ENCODE measurements at places on chromosomes 1 and 21.
A peak's percentile ranks its signal among the peaks of the same experiment; 100 is the strongest.

- no peak for DNase-seq
Measured at GRCh38 chr1:183236158-183236725, 50.2 kb downstream of the LAMC2 start.

- no peak for DNase-seq
Measured at GRCh38 chr21:16418226-16418625, 688.4 kb downstream of the USP25 start.

- DNase-seq, result no peak
Measured at GRCh38 chr21:46636550-46637285, 1.2 kb downstream of the PRMT2 start.

DNA sequence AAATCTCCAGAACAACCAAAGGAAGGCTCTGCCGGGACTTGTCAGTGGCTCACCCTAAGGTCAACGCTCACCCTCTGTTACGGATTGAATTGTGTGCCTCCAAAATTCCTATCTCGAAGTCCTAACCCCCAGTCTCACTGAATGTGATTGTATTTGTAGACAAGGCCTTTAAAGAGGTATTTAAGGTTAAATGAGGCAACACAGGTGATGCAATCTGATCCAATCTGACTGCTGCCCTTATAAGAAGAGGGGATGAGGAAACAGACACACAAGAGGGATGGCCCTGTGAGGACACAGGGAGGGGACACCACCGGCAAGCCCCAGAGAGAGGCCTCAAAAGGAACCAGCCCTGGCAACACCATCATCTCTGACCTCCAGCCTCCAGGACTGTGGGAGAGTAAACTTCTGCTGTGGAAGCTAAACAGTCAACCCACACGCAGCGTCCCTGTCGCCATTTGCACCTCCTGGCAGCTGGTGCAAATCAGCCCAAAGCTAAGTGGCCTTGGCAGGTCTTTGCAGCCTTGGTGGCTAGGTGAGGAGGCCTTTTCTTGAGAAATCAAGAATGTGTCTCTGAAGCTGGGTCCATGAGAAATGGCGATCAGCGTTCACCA, 24.2 kb downstream of the UBASH3A start:
- no peak for DNase-seq

GRCh38 chr1:55987491-55988249, 591.7 kb downstream of the PLPP3 start:
- no peak for DNase-seq

GRCh38 chr21:29102791-29103257, 27.6 kb upstream of the MAP3K7CL start:
- no peak for DNase-seq

DNA sequence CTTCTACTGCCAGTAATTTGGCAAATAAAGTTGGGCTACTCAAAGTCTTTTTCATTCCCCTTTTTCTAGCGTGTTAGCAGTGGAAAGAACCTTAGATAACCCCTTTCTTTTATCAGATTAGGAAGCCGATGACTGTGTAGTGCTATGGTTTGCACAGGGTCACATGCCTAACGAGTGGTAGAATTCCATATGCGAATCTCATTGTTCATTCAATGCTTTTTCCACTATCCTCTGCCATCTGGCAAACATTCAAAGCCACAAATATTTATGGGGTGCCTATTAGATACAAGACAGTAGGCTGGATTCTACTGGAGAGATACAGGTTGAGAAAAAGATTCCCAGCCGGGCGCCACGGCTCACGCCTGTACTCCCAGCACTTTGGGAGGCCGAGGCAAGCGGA, 14.9 kb upstream of the IER5 start:
- no peak for DNase-seq

GRCh38 chr1:109529881-109530456, 9.7 kb upstream of the GPR61 start:
- no peak for DNase-seq

DNA sequence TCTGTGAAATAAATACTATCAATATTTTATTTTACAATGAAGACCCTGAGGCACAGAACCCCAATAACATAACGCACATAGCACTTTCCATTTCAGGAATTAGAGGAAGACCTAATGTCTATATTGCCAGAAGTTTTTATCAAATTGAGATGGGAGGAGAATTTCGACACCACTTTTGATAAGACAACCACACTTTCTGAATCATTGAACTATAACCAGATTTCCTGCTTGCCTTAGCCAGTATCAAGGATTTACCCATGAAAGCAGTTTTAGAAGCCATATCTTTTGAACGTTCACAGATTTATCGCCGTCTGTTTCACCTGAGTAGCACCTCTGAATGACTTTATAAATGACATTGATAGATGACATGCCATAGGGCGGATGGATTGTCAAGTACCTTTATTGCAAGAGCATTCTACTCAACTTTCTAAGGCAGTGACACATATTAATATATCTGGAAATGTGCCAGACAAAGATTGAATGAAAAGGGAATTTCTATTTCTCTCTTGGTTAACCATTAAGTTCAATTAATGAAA, 768.4 kb downstream of the LTN1 start:
- DNase-seq, result no peak

GRCh38 chr21:40795313-40795712, 51.6 kb downstream of the DSCAM start:
- no peak for DNase-seq

DNA sequence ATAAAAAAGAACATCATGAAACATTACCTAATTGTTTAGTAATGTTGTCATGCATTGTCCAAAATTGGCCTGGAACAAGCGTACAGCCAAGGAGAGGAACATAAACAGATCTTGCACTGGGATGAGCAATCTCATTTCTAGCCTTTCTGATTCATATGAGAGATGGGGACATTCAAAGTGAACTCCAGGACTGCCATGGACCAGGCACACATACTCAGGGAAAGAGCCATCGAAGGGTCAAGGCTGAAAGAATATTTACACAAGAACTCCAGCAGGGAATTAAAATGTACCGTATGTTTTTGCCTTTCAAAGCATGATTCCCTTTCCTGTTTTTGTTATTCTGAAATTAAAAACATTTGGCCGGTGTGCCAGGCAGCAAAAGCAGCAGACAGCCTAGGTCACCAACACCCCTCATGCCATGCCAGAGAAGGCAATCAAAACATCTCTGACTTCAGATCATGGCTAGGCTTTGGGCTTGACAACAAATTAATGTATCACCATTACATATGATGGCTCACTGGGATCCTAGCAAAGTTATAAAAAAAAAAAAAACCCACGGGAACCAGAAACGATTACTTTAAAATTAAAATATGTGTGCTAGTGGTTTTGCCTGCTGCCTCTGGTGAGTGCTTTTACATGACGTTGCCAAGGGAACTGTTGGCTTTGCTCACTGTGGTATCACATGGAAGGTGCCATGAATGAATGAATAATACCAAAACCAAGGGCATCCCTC, 159.8 kb downstream of the TGFBR3 start:
- DNase-seq, result no peak

DNA sequence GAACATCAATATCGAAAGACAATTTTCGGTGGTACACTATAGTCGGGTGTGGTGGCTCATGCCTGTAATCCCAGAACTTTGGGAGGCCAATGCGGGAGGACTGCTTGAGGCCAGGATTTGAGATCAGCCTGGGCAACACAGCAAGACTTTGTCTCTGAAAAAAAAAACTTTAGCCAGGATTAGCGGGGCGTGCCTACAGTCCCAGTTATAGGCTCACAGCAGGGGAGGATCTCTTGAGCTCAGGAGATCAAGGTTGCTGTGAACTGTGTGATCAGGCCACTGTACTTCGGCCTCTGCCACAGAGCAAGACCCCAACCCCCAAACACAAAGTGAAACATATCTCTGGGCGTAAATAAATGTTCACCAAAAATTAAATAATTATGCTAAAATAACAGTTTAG, 1.6 kb downstream of the TADA1 start:
- no peak for DNase-seq

GRCh38 chr1:73862355-73862754, 335.6 kb downstream of the LRRIQ3 start:
- DNase-seq, result no peak

DNA sequence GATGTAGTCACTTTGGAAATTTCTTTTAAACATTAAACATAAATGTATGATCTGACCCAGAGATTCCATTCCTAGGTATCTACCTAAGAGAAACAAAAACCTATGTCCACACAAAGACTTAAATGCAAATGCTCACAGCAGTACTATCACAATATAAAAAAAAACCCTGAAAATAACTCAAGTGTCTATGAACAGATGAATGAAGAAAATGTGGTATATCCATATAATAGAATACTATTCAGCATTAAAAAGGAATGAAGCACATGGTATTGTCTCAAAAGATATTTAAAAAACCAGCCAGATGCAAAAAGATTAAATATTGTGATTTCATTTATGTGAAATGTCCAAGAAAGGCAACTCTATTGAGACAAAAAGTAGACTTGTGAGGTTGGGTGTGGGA, 48.3 kb downstream of the ADSS2 start:
- DNase-seq, result no peak

DNA sequence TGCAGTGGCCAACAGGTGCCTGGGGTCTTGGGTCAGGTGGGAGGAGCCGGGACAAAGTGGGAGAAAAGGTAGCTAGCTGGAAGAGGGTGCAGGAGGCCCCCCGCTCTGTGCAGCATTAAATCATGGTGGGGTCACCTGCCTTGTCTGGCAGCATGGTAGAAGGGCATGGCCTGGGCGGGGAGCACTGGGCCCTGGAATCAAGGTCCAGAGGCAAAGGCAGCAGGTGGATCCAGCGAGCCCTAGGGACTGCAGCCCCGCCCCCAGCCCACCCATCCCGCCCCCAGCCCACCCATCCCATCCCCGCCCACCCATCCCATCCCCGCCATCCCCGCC, 16.7 kb upstream of the TTLL10 start:
- peak; percentile 58 for DNase-seq

DNA sequence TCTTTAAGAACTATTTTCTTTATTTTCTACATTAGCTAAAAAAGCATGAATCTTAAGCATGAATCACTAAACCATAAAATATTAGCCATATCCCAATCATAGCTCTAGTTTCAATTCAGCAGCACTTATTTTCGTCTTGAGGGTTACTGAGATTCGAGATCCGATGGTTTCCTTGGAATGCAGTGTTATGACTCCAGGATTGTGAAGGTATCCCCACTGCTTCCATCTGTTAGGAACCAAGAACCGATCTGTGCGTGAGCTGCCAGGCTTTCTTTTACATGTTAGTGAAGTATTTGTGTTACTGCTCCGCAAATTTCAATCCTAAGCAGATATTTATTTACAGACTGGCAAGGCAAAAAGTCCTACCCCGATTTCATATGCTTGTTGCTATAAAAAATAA, 18.8 kb downstream of the TNFRSF9 start:
- no peak for DNase-seq

GRCh38 chr1:5972198-5972520, 20.1 kb downstream of the NPHP4 start:
- DNase-seq, result no peak

DNA sequence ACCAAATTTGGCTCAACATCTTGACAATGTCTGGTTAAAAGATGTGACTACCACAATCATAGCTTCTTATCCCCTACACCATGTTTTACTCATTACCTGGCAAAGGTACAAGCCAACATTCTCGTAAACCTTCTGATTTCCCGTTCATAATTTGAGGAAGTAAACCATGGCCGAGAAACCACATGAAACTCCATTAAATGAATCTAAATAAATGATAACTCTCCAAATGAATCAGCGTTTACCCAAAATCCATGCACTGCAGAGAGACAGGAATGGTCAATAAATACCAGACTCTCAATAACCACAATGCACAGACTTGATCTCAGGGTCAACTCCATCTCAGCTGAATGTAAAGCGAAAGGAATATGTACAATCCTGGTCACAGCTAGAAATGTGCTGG, 125.2 kb downstream of the TYW3 start:
- DNase-seq, result peak; percentile 1

DNA sequence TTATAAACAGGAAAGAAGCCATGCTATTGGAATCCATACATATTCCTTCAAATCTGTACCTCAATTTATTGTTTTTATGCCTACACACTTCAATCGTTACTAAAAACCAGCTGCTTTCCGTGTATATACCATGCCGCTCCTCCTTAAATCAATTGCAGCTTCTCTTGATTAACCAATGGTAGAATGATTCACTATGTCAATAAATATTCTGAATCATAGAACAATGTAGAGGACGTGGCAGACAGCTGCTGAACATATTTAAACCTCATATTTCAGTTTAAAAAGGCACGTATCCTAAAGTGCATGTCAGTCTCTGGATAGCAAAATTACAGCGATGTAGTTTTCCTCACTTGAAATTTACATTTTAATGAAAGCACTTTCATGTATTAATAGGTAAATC, 100.4 kb downstream of the MRPL39 start:
- no peak for DNase-seq

- no peak for DNase-seq
Measured at GRCh38 chr1:116987256-116987555, 14.4 kb upstream of the CD101 start.

DNA sequence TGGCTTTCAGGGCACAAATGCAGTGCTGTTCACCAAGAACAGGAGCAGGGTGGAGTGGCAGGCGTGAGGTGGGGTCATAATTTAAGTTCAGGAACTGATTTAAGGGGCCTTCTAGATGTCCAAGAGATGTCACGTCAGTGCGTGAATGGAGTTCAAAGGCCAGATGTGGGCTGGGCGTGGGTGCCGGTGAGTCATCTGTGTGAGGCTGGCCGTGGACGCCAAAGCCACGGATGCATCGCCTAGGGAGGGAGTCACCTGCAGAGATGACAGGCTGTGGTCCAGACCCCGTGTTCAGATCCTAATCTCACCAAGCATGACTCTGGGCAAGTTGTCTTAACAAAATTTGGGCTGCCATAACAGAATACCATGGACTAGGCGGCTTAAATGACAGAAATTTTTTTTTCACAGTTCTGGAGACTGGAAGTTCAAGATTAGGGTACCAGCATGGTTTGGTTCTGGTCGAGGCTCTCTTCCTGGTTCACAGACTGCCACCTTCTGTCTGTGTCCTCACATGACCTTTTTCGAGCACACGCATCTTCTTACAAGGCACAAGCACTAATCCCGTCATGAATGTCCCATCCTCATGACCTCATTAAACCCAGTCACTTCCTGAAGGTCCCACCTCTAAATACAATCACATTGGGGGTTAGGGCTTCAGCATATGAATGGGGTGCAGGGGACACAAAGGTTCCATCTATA, 109.6 kb downstream of the PRDM2 start:
- DNase-seq, result no peak

DNA sequence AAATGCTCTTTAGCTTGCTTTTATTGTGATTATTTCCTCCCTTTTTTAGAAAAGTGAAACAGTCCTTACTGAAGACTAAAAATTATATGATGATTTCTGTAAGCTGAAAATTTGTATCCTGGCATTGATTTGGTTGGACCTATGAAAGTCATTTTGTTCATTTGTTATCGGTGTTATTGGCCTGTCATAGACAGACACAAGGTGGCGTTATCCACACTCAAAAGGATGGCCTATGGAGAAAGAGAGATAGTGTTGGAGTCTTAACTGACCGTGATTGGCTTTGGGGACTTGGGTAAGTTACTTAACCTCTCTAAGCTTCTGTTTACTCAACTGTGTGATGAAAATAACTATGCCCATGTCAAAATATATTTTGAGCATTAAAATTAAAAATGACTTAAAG, 203.6 kb upstream of the CHODL start:
- peak; percentile 1 for DNase-seq

Data from GM20000 (cell line).